ENCODE measurements at places on chromosomes 13 and 19.

DNA sequence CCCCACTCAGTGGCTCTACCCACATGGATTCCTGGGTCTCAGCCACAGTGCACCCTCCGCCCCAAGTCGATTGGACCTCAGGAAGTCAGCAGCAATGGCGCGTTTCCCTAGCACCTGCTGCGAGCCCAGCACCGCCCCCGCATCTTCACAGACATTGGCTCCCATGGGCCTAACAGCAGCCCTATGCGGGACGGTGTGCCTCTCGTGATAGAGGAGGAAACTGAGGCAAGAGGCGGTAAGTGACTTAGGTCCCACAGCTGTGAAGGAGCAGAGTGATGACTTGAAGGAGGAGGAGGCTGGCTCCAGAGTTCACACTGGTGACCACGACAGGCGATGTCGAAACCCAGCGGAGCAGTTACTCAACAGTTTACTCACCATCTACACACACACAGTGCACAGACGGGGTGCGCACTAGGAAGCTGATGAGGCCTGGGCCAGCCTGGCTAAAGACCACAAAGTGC, 104.5 kb upstream of the SOX1 start:
- DNase-seq, result no peak

DNA sequence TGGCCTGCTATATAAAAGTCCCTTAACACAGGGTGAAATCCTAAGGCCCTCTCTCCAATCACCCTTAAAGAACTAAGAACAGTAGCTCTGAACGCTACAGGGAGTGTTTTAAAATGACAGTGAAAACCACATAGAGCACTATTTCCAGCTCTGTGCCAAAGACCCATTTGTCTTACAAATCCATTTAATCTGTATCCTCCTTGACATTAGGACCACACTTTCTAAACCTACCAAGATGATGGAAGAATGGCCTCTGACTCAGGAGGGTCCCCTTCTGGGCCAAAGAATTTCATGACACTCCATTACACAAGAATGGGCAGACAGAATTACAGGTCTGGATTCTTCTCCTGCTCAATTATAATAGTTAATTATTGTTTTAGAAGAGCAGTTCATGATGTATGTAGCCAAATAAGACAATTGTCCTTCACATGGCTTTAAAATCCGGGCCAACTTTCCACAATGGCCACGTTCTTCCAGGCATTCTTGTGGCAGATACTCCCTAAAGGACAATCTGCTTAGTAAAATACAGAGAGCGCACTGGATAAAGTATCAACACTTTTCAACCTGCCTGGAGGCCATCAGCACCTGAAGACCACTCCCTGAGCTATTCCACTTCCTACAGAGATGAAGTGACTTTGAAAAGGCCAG, 61.0 kb downstream of the STK24 start:
- no peak for DNase-seq

- no peak for DNase-seq
These were observed 100.0 kb downstream of the GADD45B start for GRCh38 chr19:2575734-2576481.

DNA sequence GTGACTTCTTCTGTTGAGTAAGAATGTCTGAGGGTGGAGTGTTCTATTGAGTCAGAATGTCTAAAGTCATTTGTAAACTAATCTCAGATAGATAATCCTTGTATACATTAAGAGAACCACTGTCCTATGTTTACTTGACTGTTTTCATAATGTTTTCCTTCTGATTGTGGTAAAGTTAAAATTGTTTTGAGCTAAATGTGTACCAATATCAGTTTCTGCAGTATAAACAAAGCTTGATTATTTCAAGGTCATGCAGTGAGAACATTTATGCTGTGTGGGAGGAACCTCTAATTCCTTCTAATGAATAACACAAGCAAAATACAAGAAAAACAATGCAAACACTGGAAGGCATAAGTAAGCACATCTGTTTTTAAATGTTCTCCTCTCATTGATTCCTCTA, 434.6 kb downstream of the FGF14 start:
- DNase-seq, result no peak

GRCh38 chr19:30293051-30293785, 79.0 kb upstream of the ZNF536 start:
- DNase-seq, result no peak

- no peak for DNase-seq
These were observed 1.1 kb downstream of the CCNE1 start for GRCh38 chr19:29812881-29813275.

DNA sequence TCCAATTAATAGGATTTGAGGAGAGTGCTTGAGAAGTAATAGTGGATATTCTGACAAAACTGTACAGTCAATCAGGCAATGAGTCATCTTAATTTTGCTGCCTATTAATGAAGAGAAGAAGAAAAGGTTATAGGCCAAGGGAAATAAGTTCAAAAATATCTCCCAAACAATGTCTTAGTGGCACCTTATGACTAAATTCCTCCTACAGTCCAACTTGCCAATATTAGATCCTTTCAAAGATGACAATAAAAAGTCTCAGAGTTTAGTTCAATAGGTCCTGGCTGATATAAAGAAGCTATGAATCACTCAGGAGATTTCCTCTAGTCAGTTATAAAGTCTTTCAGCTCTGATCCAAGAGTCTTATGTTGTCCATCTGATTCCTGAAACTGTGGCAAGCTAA, 27.9 kb downstream of the UGGT2 start:
- no peak for DNase-seq

All from CD4-positive, alpha-beta T cell treated with Interleukin-12 subunit alpha and Interleukin-12 subunit beta, for 1 hour (primary cell).